ENCODE measurements at places on chromosomes 6 and 20. TPM values are rescaled to one million over a fixed set of nuclear protein-coding genes. Genes with fewer than 3 reads are reported as not detected.
A peak's percentile ranks its signal among the peaks of the same experiment; 100 is the strongest.

GRCh38 chr20:21289651-21290050 lies 13.5 kb upstream of the XRN2 start:
- no peaks in the 10 kb centered on the region for H3K36me3 ChIP-seq
- no peaks in the 10 kb centered on the region for H3K4me1 ChIP-seq
- no peaks in the 10 kb centered on the region for H3K27me3 ChIP-seq
- no peak overlapping the region for H3K27ac ChIP-seq
- no peak overlapping the region for H3K4me3 ChIP-seq
- no peak for DNase-seq

GRCh38 chr6:94956910-94957309 lies 620.4 kb upstream of the MANEA start:
- H3K27ac ChIP-seq = no peak overlapping the region
- no peak overlapping the region for H3K4me3 ChIP-seq
- no peak for DNase-seq
- no peaks in the 10 kb centered on the region for H3K4me1 ChIP-seq
- H3K36me3 ChIP-seq = no peaks in the 10 kb centered on the region
- H3K27me3 ChIP-seq = no peaks in the 10 kb centered on the region

Gene ERVFRD-1
- not detected for total RNA-seq

Gene ARHGAP18
- 65.6 TPM for total RNA-seq

Gene ARMC12
- total RNA-seq = not detected

DNA sequence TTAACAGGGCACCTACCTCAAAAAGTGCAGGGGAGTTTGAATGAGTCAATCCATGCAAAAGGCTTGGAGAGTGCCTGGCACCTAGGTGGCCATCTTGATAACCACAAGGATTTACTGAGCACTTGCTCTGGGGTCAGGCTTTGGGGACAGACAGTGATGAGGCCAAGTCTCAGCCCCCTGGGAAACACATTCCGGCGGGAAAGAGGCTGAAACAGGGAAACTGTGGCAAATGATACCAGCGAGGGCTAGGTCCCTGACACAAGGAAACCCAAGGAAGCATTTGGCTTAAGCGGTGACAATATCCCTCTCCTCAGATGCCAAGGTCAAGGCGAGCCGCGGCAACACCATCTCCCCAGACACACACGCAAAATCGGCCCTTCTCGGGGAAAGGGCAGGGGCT lies 527 bp upstream of the DOK5 start:
- peak overlapping the region; percentile 71 for H3K4me3 ChIP-seq
- peaks cover 9% of the 10 kb centered on the region for H3K36me3 ChIP-seq
- H3K4me1 ChIP-seq = no peaks in the 10 kb centered on the region
- peaks cover 63% of the 10 kb centered on the region for H3K27me3 ChIP-seq
- H3K27ac ChIP-seq = no peak overlapping the region

GRCh38 chr6:158646023-158646910 lies 1.7 kb upstream of the DYNLT1 start:
- peak overlapping the region; percentile 94 for H3K27ac ChIP-seq
- peak overlapping the region; percentile 93 for H3K4me3 ChIP-seq
- H3K27me3 ChIP-seq = no peaks in the 10 kb centered on the region
- H3K4me1 ChIP-seq = peaks cover 64% of the 10 kb centered on the region
- peak; percentile 68 for DNase-seq

Gene HLA-DRB1
- total RNA-seq = 141 TPM

- no peaks in the 10 kb centered on the region for H3K4me1 ChIP-seq
- no peak overlapping the region for H3K27ac ChIP-seq
- DNase-seq = no peak
- H3K4me3 ChIP-seq = no peak overlapping the region
- H3K27me3 ChIP-seq = no peaks in the 10 kb centered on the region
Observed at GRCh38 chr6:3999800-4000661, 78.9 kb downstream of the FAM217A start.

DNA sequence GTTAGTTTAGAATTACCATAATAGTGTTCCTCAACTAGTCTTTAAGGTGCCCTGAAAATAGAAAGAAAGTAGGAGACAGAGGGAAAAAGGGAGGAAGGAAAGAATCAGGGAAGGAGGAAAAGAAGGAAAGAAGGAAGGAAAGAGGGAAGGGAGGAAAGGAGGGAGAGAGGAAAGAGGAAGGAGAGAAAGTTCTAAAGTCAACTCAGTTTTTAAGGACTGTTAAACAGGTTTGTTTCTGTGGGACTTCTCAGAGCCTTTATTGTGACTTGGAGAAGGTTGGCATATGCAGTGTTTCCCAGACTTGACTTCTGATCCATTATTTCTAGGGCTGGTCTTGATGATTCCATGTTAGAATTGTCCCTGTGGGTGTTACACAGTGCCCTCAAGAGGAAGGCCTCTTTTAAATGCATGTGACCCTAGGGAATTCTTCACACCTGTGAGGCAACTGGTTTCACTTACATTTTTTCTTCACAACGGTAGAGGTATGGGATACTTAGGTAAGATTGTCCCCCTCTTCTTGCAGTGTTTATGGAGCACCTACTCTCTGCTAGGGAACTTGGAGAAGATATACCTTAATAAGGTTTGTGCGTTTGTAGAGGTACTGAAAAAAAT lies 132.7 kb upstream of the GMDS start:
- DNase-seq = no peak
- peaks cover 8% of the 10 kb centered on the region for H3K4me1 ChIP-seq
- no peaks in the 10 kb centered on the region for H3K27me3 ChIP-seq
- no peak overlapping the region for H3K27ac ChIP-seq

- H3K4me3 ChIP-seq = peak overlapping the region; percentile 86
- peaks cover 20% of the 10 kb centered on the region for H3K36me3 ChIP-seq
- DNase-seq = no peak
- peaks cover 35% of the 10 kb centered on the region for H3K4me1 ChIP-seq
- H3K27ac ChIP-seq = no peak overlapping the region
Observed at GRCh38 chr6:109483735-109484057, 677 bp upstream of the ZBTB24 start.

DNA sequence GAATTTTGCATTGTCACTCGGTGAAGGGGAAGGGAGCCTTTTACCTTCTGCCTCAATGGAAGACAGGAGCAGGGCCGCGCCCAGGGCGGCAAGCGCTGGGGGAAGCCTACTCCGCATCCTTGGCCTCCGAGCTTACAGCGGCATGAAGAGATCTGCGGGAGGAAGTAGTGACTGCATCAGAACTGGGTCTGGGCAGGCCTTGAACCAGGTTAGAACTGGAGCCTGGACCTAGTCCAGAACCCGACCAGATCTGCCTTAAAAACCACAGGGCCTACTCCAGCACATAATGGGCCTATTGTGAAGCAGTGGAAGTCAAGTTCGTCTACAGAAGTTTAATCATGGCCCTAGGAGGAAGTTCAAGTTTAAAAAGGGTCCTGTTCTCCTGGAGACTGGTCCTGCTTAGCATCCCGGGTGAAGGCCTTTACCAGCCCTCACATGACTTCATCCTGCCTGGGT lies 3.1 kb downstream of the COL12A1 start:
- H3K27ac ChIP-seq = peak overlapping the region; percentile 9
- H3K4me1 ChIP-seq = peaks cover 36% of the 10 kb centered on the region

GRCh38 chr20:1177680-1178079 lies 7.1 kb downstream of the TMEM74B start:
- no peak overlapping the region for H3K4me3 ChIP-seq
- H3K36me3 ChIP-seq = no peaks in the 10 kb centered on the region
- peak; percentile 10 for DNase-seq

GRCh38 chr20:4007383-4008025 lies 7.9 kb downstream of the RNF24 start:
- no peak overlapping the region for H3K4me3 ChIP-seq
- H3K36me3 ChIP-seq = no peaks in the 10 kb centered on the region
- no peak for DNase-seq
- peaks cover 13% of the 10 kb centered on the region for H3K4me1 ChIP-seq

DNA sequence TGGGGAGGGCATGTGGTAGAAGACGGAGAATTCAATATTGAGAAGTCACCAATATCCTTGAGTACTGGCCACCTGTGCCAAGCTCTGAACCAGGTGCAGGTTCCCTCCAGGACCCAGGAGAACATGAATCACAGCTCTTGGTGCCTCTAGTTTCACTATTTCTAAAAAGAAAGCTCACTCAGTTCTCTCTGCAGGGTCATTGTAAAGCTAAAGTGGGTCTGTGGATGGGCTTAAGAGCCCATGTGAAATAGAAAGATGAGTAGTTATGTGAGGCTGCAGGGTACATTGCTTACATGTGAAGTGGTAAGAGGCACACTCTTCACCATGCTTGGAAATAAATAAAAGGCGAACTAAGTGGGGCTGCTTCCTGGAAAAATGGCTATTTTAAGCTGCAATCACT lies 43.6 kb downstream of the ZNF831 start:
- DNase-seq = no peak
- H3K27ac ChIP-seq = no peak overlapping the region
- no peaks in the 10 kb centered on the region for H3K4me1 ChIP-seq
- no peak overlapping the region for H3K4me3 ChIP-seq

GRCh38 chr20:41139227-41140093 lies 2.1 kb downstream of the PLCG1 start:
- H3K4me3 ChIP-seq = peak overlapping the region; percentile 78
- H3K36me3 ChIP-seq = peaks cover 40% of the 10 kb centered on the region
- peaks cover 50% of the 10 kb centered on the region for H3K4me1 ChIP-seq
- no peaks in the 10 kb centered on the region for H3K27me3 ChIP-seq

- no peak overlapping the region for H3K4me3 ChIP-seq
- H3K4me1 ChIP-seq = no peaks in the 10 kb centered on the region
- H3K27ac ChIP-seq = no peak overlapping the region
- H3K36me3 ChIP-seq = no peaks in the 10 kb centered on the region
- DNase-seq = no peak
Observed at GRCh38 chr20:57190536-57191264, 75.7 kb downstream of the BMP7 start.

DNA sequence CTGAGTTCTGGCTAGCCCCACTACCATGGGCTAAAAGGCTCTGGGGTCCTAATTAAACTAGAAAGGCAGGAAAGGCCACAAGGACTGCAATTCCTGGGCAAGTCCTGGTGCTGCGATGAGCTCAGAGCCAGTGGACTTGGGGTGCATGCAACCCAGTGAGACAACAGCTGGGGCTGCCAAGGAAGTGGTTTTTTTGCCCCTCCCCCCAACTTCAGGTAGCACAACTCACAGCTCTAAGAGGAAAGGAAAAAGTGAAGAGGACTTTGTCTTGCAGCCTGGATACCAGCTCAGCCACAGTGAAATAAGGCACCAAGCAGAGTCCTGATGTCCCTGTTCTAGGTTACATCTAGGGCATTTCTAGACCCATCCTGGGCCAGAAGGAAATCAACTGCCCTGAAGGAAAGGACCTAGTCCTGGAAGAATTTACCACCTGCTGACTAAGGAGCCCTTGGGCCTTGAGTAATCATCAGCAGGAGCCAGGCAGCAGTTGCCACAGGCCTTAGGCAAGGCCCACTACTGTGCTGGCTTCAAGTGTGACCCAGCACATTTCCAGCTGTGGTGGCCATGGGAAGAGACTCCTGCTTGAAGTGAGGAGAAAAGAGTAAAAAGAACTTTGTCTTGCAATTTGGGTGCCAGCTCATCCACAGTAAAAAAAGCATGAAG lies 358.4 kb downstream of the BTBD3 start:
- no peak overlapping the region for H3K27ac ChIP-seq
- no peaks in the 10 kb centered on the region for H3K27me3 ChIP-seq
- no peaks in the 10 kb centered on the region for H3K36me3 ChIP-seq
- no peaks in the 10 kb centered on the region for H3K4me1 ChIP-seq

DNA sequence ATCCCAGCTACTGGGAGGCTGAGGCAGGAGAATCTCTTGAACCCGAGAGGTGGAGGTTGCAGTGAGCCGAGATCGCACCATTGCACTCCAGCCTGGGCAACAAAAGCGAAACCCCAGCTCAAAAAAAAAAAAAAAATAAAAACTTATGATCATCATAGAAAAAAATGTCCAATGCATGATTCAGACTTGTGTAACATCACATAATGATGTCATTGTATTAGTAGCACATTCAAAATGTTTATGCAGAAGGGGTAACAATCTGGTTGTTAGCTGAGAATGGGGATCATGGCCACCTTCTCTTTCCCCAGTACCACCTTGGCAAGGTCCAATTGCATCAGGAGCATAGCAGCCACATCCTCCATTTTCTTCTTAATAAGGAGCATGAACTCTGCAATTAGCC lies 137.6 kb upstream of the MARCKS start:
- peaks cover 10% of the 10 kb centered on the region for H3K4me1 ChIP-seq
- no peak overlapping the region for H3K4me3 ChIP-seq
- no peak for DNase-seq
- no peaks in the 10 kb centered on the region for H3K27me3 ChIP-seq
- peak overlapping the region; percentile 8 for H3K27ac ChIP-seq
